ENCODE measurements at places on chromosomes 3 and 15.

DNA sequence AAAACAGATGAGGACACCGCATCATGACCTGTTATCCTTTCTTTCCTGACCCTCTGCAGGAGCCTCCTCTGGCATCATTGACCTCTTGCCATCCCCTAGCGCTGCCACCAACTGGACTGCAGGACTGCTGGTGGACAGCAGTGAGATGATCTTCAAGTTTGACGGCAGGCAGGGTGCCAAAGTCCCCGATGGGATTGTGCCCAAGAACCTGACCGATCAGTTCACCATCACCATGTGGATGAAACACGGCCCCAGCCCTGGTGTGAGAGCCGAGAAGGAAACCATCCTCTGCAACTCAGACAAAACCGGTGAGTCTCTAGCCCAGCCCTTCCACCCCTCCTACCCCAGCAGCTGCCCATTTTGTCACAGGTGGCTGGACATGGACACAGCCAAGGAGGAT is 218.4 kb upstream of the TRIM42 start:
- no peak for DNase-seq

DNA sequence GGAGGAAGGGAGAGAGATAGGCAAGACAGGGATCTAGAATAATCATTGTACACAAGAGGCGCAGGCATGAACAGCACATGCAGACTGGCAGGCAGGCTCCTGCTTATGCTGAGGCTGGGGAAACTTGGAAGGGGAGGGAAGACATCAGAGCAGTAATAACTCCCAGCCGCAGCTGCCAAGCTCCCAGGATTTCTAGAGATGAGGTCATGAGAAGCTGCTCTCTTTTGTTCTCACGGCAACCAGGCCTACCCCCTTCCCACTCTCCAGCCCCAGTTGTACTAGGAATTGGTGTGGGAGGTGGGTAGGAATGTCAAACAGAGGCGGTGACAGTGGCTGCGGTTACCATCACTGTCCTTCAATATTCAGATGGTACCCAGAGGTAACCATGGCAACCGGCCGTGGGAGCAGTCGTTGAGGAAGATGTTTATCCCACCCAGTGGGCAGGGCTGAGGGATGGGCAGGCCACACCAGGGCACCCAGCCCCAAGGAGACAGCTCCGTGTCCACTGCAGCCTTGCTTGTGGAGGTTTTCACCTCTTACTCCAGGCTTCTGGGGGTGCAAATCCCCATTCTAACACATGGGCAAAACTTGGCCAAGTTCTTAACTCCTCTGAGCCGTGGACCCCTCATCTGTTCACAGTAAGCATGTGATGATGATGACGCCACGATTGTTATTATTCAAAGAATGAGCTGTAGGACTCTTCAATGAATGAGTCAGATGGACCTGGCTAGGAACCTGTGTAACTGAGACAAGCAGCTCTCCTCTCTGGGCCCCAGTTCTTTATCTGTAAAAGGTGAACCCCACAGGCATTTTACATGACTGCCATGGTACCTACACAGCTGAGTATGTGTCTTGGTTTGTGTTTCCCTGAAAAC is 360.8 kb upstream of the PROK2 start:
- no peak for DNase-seq

DNA sequence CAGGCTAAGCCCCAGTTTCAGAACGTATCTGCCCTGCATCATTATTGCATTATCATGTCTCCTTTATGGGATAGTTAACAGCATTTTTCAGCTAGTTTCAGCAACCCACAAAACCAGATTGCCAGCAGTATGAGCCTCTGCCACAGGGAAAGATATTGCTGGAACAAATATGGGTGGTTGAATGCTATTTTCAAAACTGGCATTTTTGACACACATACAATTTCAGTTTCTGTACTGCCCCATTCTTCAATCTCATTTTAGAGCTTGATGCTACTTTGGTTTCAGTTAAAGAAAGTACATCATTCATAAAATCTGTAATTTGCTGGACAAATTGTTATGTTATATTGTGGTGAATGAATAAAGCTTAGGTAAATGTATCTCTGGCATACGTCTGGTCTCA is 1037.5 kb downstream of the NAALADL2 start:
- DNase-seq: no peak

DNA sequence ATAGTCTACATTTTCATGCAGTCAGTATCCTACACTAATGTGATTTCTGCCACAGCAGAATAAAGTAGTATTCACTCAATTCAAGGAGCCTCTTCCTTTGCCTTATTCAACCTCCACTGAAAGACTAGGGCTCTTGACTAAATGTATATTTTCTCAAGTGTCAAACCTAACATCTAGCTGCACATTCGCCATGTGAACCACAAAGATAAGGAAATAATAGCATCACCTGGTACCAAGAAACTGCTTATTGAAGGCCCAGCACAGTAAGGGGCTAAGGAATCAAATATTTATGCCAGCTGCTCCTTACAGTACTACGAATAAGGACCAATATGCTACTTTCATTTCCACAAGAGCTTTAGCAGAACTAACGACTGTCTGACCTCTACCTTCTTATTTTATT is 1.3 kb downstream of the SRP14 start:
- no peak for DNase-seq
